Foreskin keratinocyte (primary cell): ENCODE measurements at places on chromosomes 1 and 21. TPM values are rescaled to one million over a fixed set of nuclear protein-coding genes. Genes with fewer than 3 reads are reported as not detected.

- no peak for DNase-seq
These were observed 1.4 kb upstream of the KLHL21 start for GRCh38 chr1:6603915-6604558.

DNA sequence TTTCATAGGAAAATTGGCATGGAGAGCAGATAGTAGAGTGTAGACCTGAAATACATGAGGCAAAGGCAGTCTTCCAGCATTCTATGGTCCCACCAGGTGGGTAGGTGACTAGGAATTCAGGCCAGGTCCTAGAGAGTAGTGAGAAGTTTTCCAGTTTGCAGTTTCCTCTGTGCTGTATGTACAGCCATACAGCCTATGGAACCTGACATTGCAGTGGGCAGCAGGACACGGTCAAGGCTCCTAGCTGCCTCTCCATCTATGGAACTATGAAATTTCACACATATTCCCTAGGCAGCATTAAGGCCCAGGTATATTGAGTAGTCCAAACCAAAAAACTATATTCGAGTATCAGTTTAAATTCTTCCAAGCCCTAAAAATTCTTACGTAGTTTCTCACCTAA is 16.3 kb downstream of the POGK start:
- DNase-seq: no peak

GRCh38 chr1:64110924-64111777 is 92.3 kb upstream of the UBE2U start:
- no peak for DNase-seq

GRCh38 chr1:196543833-196544232 is 64.4 kb downstream of the KCNT2 start:
- DNase-seq: no peak

- DNase-seq: no peak
These were observed 282.6 kb downstream of the BARHL2 start for GRCh38 chr1:90434460-90434859.

- no peak for DNase-seq
These were observed 116.8 kb upstream of the ATP1A1 start for GRCh38 chr1:116256286-116256649.

GRCh38 chr1:91693557-91693956 is 192.4 kb downstream of the TGFBR3 start:
- no peak for DNase-seq

DNA sequence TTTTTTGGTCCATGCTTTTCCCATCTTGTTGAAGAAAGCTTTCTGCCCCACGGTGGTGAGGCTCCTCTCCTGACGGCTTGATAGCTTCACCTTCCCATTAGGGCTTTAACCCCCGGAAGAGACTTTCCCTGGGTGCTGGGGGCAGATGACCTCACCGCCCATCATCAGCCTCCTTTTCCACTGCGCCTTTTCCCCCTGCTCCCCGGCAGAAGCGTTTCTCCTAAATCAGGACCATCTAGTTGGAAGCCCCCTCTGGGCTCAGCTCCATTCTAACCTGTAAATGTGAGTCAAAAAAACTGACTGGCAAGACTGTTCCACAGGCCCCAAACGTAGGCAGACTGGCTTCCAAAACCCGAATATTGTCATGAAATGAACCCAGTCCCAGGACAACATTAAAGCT is 6.7 kb downstream of the POFUT2 start:
- DNase-seq: no peak

- DNase-seq: no peak
These were observed 17.4 kb downstream of the CNN3 start for GRCh38 chr1:94909486-94909885.

DNA sequence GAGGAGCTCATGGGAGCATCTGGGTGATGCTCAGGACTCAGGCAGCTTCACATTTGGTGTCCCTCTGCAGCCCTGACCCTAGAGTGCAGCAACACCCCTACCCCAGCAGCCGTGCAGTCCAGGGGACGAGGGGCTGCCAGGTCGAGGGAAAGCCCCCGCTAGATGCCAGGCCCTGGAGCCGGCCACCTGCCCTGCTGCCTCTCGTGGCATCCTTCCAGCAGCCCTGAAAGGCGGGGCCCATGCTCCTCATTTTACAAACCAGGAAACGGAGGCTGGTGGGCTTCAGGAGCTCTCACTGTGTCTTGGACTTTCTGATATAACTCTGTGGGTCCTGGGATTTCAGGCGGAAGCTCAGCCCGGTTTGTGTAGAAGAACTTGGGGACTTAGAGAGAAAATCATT is 120.5 kb upstream of the WNT4 start:
- DNase-seq: no peak

GRCh38 chr1:116942344-116942743 is 32.6 kb downstream of the PTGFRN start:
- no peak for DNase-seq

GRCh38 chr1:30087465-30087864 is 635.9 kb downstream of the MATN1 start:
- no peak for DNase-seq

DNA sequence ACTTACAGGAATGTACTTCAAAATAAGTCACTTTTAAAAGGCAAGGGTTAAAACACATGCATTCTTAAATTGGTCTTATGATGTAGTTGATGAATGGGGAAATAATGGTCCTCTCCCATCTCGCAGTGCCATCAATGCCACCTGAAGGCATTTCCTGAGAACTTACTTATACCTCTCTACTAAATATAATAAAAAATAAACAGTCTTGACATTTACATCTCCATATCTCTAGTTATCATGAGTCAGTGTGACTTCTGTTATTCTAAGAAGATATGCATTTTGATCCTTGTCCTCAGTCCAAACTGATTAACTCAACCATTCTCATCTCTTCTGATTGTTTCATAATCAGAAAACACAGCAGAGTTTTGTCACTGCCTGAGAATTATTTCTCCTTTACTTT is 253.9 kb downstream of the USH2A start:
- no peak for DNase-seq

DNA sequence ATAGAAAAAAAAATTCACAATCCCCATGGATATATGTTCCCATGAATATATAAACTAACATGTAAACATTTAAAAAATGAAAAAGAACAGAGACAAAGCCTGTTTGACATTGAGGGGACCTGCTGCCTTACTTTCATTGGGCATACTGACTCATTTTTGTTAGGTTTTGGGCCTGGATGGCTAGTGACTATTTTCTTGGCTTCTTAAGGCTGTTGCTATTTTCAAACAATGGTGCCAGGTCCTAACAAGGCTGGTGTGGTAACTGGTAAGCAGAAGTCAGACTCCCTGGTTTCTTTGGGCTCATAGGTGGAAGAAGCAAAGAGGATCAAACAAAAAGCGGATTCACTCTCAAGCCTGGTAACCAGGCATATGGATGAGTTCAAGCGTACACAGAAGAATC is 51.0 kb downstream of the LAMC2 start:
- no peak for DNase-seq

DNA sequence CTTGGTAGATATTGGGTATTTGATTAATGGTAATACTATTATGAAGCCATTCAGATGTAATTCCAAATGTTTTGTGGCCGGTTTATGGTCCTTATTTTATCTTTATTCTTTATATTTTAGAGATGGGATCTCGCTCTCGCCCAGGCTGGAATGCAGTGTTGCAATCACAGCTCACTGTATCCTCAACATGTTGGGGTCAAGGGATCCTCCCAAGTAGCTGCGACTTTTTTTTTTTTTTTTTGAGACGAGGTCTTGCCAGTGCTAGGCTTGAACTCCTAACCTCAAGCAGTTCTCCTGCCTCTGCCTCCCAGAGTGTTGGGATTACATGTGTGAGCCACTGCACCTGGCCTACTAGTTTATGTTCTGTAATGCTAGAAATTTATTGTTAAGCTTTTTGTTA is 4.7 kb downstream of the DDI2 start:
- DNase-seq: no peak

DNA sequence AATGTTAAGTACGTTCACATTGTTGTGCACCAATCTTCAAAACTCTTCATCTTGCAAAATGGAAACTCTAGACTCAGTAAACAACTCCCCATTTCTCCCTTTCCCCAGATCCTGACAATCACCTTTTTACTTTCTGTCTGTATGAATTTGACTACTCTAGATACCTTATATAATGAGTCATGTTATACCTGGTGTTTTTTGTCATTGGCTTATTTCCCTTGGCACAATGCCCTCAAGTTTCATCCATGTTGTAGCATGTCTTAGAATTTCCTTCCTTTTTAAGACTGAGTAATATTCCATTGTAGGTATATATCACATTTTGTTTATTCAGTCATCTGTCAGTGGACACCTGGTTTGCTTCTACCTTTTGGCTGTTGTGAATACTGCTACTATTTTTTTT is 399.5 kb downstream of the LMO4 start:
- DNase-seq: peak; percentile 81

DNA sequence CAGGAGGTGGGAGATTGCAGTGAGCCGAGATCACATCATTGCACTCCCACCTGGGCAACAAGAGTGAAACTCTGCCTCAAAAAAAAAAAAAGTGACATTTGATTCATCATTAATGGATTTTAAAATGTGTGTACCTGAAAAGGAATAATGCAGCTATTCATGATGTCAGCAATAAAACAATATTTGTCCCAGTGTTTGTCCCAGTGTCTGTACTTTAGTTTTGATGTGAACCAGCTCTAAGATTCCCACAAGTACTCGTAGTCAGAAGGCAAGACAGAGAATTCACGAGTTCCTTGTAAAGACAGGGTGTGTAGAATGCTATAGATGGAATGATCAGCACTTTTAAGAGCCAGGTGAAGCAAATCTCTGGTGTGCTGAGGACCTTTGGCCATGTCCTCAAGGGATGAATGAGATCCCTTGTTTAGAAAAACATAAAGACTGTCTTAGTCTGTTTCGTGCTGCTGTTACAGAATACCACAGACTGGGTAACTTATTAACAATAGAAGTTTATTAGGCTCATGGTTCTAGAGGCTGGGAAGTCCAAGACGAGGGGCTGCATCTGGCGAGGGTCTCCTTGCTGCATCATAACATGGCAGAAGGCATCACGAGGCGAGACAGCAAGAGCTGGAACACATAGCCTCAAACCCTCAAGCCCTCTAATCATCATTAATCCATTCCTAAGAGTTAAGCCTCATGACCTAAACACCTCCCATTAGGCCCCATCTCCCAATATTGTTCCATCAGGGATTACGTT is 12.0 kb upstream of the TMPRSS2 start:
- no peak for DNase-seq

DNA sequence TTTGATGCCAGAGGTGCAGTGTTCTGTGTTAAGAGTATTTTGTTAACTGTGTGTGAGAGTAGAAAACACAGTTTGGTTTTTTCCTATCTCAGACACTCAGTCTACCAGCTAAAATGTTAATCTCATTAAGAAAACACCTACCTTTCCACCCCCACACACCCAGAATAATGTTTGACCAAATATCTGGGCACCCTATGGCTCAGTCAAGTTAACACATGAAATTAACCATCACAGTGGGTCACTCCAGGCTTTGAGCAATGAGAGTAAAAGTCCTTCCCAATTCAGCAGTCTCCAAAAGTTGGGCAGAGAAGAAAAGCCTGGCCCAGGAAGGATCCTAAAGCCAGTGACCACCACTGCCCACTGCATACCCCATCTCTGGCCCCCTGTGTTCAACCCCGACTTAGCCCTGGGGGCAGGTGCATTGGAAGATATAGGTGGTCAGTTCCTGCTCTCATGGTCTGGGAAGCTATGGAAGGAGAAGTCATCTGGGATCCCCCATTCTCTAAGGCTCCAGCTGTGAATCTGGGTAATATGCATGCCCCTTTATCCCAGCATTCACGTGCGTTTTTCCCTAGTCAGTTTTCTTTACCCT is 50.2 kb upstream of the CSF3R start:
- DNase-seq: no peak

GRCh38 chr1:6490181-6491080 is 1.0 kb downstream of the PLEKHG5 start:
- DNase-seq: peak; percentile 73

- DNase-seq: no peak
These were observed 135.1 kb downstream of the RPS6KC1 start for GRCh38 chr1:213186168-213186567.

LRRC71 gene
- total RNA-seq: not detected in 2 replicates

RAB42 gene
- total RNA-seq: 0.95 and 1.5 TPM in 2 replicates

LMNA gene
- 816 and 822 TPM in 2 replicates for total RNA-seq

SLAMF9 gene
- 0.44 and 0.63 TPM in 2 replicates for total RNA-seq

LRRC39 gene
- 0.11 TPM in 1 of 2 replicates, not detected in the other for total RNA-seq

SPRR5 gene
- 0.24 and 0.32 TPM in 2 replicates for total RNA-seq

CRB1 gene
- total RNA-seq: not detected in 2 replicates

NDUFV3 gene
- total RNA-seq: 42.3 and 45.6 TPM in 2 replicates

HSD17B7 gene
- total RNA-seq: 34.5 and 42.6 TPM in 2 replicates

NPPA gene
- total RNA-seq: not detected in 2 replicates

URB1 gene
- 27.0 and 27.1 TPM in 2 replicates for total RNA-seq

FCRL4 gene
- not detected in 2 replicates for total RNA-seq
